ENCODE measurements at places on chromosomes 2 and 18.

- peak; percentile 88 for DNase-seq
These were observed 217.0 kb upstream of the PIEZO2 start for GRCh38 chr18:11366410-11366809.

GRCh38 chr18:25230658-25231326 is 121.2 kb downstream of the ZNF521 start:
- peak; percentile 50 for DNase-seq

GRCh38 chr18:6434481-6434880 is 19.8 kb upstream of the L3MBTL4 start:
- DNase-seq = no peak

- no peak for DNase-seq
These were observed 271.5 kb downstream of the ACTR3 start for GRCh38 chr2:114161371-114161770.

- DNase-seq = no peak
These were observed 91.8 kb downstream of the SKA1 start for GRCh38 chr18:50466634-50467033.

DNA sequence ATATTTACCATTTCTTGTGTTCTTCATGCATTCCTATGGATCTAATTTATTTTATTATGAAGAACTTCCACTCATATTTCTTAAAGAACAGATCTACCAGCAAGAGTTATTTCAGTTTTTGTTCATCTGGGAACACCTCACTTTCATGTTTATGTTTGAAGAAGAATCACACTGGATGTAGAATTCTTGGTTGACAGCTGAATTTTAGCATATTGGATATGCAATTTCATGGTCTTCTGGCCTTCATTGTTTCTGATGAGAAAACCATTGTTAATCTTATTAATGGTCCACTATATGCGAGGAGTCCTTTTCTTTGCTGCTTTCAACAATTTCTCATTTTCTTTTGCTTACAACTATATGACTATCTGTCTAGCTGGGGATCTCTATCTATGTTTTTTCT is 189.2 kb downstream of the UXS1 start:
- DNase-seq = no peak

GRCh38 chr2:191625016-191625415 is 52.9 kb upstream of the NABP1 start:
- peak; percentile 96 for DNase-seq

DNA sequence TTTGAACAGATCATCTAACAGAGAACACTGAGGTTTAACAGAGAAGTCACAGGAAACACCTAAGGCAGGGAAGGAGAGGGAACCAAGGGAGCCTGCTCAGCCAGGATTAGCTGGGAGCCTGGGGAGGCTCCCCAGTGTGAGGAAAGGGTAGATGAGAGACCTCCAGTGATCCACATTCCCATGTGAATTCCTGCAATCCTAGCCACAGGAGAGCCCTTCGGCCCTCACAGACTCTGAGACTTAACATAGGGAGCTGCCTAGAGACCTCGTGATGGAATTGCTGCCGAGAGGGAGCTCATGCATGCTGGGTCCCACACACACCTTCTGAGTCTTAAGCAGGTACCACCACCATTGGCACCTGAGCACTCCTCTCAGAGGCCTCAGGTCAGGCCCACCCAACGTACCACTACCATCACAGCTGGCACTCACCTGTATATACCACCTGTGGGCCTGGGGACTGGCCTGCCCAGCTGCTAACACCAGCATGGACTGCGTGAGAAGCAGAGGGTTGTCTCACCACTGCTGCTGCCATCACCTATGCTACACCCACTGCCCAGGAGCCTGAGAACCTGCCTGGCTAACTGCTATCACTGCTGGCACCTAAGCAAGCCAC is 225.9 kb upstream of the RASGRP3 start:
- DNase-seq = no peak

GRCh38 chr2:138536740-138537139 is 35.2 kb downstream of the SPOPL start:
- DNase-seq = no peak

GRCh38 chr2:44535376-44535775 is 173.6 kb downstream of the CAMKMT start:
- no peak for DNase-seq

DNA sequence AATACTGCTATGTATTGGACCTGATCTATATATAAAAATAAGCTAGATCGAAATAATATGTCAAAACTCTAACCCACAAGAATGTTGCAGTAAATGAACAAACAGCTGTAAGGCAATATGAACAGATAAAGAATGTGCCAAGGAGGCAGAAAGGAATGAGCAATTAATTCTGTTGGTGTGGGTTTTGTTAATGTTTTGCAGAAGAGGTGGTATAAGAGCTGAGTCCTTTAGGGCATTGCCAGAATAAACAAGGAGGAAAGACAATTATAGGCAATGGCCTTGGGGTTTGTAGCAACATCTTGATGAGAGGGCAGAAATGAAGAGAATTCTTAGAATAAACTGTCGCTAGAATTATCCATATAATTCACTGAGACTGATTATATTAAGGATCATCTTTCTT is 240.9 kb upstream of the GULP1 start:
- peak; percentile 9 for DNase-seq

DNA sequence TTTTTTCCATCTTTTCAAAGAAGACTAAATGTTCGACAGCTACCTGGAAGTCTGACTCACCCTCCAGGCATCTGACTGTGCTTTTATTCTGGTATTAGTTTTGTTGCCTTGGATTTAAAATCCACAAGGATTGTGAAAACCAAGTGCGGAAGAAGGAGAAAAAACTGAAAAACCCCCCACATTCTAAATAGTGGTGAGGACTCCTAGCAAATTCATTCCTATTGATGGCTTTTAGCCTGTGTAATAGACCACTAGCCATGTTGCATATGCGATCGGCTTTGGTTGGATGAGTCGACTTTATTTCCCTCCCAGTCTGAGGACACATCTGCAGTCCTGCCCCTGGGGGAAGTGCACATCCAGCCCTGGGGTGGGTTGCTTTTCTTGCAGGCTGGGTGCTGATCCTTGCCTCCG is 16.9 kb downstream of the LDLRAD4 start:
- no peak for DNase-seq

GRCh38 chr2:198309673-198310280 is 505.4 kb downstream of the PLCL1 start:
- peak; percentile 29 for DNase-seq

GRCh38 chr2:237035781-237036475 is 49.8 kb upstream of the COPS8 start:
- no peak for DNase-seq

GRCh38 chr18:71784777-71785176 is 759.4 kb downstream of the CBLN2 start:
- DNase-seq = peak; percentile 30

DNA sequence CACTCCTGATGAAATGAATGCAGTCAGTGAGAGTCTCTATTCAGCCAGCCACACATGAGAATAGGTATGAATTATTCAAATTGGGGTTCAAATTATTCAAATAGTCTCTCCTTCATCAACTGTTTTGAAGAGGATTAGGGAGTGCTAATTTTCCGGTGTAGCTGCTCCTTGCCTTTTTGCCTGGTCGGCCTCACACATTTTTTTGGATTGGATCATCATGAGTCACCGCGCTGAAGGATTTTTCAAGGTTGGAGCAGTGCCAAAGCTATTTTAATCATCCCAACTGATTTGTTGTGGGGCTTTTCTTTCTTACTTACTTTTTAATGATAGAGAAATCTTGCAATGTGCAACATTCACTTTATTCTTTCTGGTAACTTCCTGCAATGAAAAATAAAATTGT is 2.4 kb upstream of the DTNA start:
- DNase-seq = peak; percentile 75
